Posterior vena cava (tissue), 2 donors: ENCODE measurements at places on chromosomes 11 and 22. TPM values are rescaled to one million over a fixed set of nuclear protein-coding genes. Genes with fewer than 3 reads are reported as not detected.
A peak's percentile ranks its signal among the peaks of the same experiment; 100 is the strongest.

GRCh38 chr22:22558071-22558971 is 744 bp downstream of the PRAME start:
- no peak for DNase-seq

MRGPRE gene
- 0.62 TPM for total RNA-seq

DNA sequence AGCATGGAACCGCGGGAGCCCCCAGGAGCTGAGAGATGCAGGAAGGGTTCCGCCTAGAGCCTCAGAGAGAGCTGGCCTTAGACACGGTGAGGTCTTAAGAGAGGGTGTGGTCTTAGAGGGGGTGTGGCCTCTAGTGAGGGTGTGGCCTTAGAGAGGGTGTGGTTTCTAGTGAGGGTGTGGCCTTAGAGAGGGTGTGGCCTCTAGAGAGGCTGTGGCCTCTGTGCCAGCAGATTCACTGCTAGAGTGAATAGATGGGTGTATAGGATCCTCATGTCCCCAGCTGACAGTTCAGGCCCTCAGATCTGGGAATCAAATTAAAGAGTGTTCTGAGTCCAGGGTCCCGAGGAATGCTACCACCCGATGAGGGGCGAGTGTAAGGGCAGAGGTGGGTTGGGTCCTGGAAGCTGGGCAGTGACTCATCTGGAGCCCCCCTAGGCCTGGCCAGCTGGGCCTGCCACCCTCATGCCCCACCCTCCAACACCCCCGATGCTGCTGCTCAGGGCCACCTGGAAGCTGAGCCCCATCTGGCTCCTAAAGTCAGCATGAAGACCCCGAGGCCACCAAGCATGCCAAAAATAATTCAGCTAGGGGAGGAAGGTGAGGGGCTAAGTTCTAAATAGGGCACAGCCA is 49.5 kb downstream of the IGF2 start:
- no peak for DNase-seq

DNA sequence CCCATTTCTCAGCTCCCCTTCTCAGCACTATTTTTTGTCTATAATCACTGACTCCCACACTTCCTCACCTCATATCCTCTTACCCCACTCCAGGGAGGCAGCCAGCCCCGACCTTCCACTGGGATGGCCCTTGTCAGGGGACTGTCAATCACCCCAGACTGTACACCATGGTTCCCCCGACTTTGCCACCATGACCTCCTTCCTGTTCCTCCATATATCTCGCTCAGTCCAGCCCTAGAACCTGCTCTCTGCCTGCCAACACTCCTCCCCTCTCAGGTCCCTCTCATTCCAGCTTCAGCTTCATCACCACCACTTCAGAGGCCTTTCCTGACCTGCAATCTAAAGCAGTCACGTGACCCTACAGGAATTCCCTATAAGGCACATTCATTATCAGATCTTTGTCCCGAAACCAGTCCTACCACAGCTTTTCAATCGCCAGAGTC is 16.5 kb downstream of the PRPF19 start:
- no peak for DNase-seq

DNA sequence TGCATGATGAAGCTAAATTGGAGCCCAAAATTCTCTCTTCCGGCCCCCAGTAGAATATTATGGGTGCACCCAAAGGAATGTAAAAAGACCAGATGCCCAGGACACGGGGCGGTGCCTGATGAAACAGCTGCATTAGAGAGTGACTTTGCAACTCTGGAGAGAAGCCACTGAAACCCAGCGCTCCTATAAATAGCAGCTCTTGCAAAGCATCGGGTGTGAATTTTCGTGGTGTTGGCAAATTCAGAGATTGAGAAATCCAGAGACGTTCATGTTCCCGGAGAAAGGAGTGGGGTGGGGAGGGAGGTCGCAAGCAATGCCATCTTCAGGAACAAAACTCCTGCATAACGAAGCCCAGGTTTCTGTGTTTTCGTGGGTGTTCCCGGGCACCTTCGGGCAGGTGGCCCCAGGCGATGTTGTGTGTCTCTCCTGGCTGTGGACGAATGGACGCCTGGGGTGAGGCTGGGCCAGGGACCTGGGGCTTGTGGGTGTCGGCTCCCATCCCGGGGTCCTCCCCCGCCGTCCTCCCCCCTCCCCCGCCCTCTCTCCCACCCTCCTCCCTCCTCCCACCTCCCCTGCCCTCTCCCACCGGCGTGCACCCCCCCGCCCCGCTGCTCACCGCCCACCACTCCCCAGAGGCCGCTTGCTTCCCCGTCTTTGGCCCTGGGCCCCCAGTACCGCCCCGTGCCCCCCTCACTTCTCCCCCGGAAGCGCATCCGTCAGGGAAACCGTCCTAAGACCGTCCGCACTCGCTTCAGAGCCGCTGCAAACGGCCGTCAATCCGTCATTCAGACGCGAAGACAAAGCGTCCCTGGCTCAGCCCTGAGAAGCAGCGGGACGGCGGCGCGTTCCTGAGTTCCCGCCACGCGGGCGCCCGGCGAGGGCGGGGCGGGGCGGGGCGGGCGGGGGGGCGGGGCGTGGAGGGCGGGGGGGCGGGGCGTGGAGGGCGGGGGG is 26.7 kb upstream of the TOLLIP start:
- DNase-seq, result peak; percentile 91

GRCh38 chr11:643849-644738 is 7.0 kb downstream of the DRD4 start:
- no peak for DNase-seq

PDGFB gene
- total RNA-seq, result 7.5 TPM

OR56A1 gene
- not detected for total RNA-seq

DYNC2H1 gene
- total RNA-seq, result 15.8 TPM

MLC1 gene
- 0.28 TPM for total RNA-seq

GRCh38 chr22:24117942-24118341 is 63.3 kb upstream of the SUSD2 start:
- no peak for DNase-seq

NAV2 gene
- total RNA-seq, result 108 TPM

RAB36 gene
- total RNA-seq, result 4.2 TPM

DNA sequence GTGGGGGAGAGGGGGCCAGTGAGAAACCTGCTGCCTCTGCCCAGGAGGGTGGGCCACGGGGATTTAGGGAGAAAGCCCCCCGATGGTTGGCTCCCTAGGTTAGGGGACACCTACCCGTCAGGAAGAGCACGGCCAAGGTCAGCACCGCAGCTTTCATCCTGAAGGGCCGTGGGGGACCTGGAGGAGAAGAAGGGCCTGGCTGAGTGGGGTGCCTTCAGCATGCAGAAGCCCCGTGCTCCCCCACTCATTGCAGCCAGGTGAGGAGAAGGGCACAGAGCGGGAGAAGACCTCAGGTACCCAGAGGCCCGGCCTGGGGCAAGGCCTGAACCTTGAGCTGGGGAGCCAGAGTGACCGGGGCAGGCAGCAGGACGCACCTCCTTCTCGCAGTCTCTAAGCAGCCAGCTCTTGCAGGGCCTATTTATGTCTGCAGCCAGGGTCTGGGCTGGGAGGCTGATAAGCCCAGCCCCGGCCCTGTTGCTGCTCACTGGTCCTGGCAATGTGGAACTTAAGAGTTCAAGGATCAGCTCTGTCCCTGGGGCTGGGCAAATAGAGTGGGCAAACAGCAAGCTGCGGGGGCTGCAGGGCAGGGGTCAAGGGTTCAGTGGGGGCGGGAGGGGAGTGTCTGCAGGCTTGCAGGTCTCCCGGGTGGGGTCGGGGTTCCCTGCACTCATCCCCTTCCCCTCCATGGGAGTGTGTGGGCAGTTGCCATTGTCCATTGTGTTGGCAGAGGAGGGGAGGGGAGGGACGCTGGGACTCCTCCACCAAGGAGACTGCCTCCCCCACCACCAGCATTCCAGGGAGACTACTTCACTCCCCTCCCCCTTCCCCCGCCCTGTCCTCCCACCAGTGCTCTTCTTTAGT is at the start of gene APOA1:
APOA1 (minus strand) TSS at position 392 of the 861 bp plus-strand sequence; CDS start at position 157, 235 bp downstream.
- DNase-seq, result no peak

DNA sequence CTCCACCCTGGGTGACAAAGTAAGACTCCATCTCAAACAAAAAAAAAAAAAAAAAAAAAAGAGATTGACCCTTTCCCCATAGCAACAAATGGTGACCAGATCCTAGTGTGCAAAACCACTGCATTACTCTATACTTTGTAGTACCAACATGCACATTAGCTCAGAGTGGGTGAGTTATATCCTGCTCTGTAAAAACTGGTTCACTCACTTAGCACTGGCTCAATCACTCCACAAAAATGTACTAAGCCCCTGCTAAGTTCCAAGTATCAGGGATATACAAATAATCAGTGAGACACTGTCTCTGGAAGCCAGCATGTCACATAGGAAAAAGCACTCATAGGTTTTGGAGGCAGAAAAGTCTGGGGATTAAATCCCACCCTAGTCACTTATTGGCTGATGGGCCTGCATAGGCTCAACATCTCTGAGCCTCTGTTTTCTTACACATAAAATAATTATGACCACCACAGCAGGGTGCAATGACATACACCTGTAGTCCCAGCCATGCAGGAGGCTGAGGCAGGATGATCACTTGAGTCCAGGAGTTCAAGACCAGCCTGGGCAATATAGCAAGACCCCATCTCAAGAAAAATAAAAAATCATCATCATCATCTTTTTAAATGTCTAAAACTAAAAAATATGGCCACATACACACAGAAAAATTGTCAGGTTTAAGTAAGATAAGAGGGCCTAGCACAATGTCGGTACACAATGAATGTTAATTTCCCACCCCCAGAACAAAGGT is 11.9 kb downstream of the FAM168A start:
- no peak for DNase-seq

C1QTNF4 gene
- 7.1 TPM for total RNA-seq

DNA sequence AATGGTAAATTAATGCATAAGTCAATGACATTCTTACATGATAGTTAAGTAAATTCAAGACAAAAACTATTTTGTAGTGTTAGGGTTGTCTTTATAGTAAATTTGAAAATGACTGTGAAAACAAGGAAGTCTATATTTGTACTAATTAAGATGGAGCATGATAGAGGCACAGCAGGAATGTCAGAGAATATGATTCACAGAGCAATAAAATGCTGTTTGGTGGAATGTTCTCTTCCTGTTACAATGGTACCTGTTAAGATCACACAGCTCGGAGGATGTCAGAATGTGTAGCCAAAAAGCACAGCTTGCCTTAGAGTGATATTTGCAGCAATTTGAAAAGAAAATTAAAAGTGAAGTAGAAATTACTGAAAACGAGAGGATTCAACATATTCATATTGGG is 2339.7 kb upstream of the RAG2 start:
- DNase-seq, result no peak

CYB5R3 gene
- 443 TPM for total RNA-seq

- DNase-seq, result no peak
Observed at GRCh38 chr11:44555031-44555800, 10.2 kb upstream of the CD82 start.
